ENCODE measurements at places on chromosomes 1 and 21. TPM values are rescaled to one million over a fixed set of nuclear protein-coding genes. Genes with fewer than 3 reads are reported as not detected.

The C4BPA gene
- 6.4 TPM for total RNA-seq

The HSPA13 gene
- total RNA-seq = 13.9 TPM

The RBM11 gene
- total RNA-seq = 5.6 TPM

The TCHHL1 gene
- total RNA-seq = not detected

The BCAN gene
- total RNA-seq = not detected

The ZNF683 gene
- total RNA-seq = 0.59 TPM

The FAM72D gene
- total RNA-seq = not detected

The DLGAP3 gene
- 0.33 TPM for total RNA-seq

The SPRR2E gene
- total RNA-seq = not detected

The NFASC gene
- total RNA-seq = 1.6 TPM

The GPR153 gene
- total RNA-seq = 5.4 TPM

The GFI1 gene
- total RNA-seq = 0.80 TPM

The STIL gene
- total RNA-seq = 2.3 TPM

The ADCY10 gene
- 0.15 TPM for total RNA-seq

The NBPF10 gene
- total RNA-seq = 1.3 TPM

The GPA33 gene
- 0.15 TPM for total RNA-seq

The HES5 gene
- total RNA-seq = not detected

The PTAFR gene
- 5.6 TPM for total RNA-seq

The CYP4X1 gene
- total RNA-seq = 307 TPM

The FGR gene
- total RNA-seq = 24.3 TPM

The ROR1 gene
- 5.9 TPM for total RNA-seq

The LDLRAD1 gene
- not detected for total RNA-seq

The MX2 gene
- total RNA-seq = 31.5 TPM

The CADM3 gene
- total RNA-seq = 22.6 TPM

The LINGO4 gene
- total RNA-seq = 0.88 TPM

The PNRC2 gene
- total RNA-seq = 126 TPM

The OR2T33 gene
- total RNA-seq = not detected

The S100A4 gene
- 177 TPM for total RNA-seq

The PTPN7 gene
- total RNA-seq = 4.2 TPM

The DDAH1 gene
- total RNA-seq = 9.3 TPM

The CRB1 gene
- 1.0 TPM for total RNA-seq

The PIGR gene
- total RNA-seq = 205 TPM

The C1QA gene
- total RNA-seq = 104 TPM

The NAV1 gene
- total RNA-seq = 31.5 TPM

The EGLN1 gene
- 38.1 TPM for total RNA-seq

The NPR1 gene
- total RNA-seq = 19.9 TPM

The OR2AK2 gene
- total RNA-seq = not detected

The HENMT1 gene
- total RNA-seq = 6.6 TPM

The CTH gene
- 11.7 TPM for total RNA-seq

The SYCP1 gene
- not detected for total RNA-seq

The PBX1 gene
- total RNA-seq = 126 TPM
